ENCODE measurements at places on chromosomes 5 and 9.

DNA sequence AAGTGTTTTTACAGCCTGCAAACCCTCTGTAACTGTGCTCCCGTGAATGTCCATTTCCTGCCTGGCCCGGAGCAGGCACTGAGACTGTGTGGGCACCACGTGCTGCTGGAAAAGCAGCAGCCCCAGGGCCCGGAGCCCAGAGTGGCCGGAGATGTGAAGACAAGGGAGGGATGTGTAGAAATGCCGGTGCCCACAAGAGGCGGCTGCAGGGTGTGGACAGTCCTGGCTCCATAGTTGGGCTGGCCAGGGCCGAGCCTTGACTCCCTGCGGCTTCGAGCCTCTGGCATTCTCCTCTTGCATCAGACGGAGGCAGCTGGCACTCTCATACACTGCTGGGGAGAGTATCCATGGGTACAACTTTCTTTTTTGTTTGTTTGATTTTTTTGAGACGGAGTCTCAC is 13.2 kb upstream of the GFPT2 start:
- DNase-seq, result no peak

DNA sequence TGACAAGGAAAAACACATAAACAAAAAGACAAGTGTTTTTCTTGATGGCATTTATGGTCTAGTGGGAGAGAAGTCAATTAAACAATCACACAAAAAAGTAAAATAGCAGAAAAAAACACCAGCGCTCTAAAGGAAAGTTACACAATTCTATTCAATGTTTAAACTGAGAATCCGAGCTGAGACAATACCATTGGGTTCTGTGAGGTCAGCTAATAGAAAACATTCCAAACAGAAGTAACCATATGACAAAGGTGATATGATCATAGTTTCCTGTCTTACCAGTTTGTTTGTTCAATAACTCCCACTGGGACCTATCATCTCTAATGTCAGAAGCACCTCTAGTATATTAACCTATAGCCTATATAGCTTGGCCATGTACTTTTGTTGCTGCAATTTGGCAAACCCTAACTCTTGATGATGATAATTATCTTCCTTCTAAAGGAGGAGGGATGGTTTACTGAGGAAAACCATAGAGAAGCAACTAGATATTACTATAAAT is 1030.0 kb downstream of the CDH12 start:
- no peak for DNase-seq

DNA sequence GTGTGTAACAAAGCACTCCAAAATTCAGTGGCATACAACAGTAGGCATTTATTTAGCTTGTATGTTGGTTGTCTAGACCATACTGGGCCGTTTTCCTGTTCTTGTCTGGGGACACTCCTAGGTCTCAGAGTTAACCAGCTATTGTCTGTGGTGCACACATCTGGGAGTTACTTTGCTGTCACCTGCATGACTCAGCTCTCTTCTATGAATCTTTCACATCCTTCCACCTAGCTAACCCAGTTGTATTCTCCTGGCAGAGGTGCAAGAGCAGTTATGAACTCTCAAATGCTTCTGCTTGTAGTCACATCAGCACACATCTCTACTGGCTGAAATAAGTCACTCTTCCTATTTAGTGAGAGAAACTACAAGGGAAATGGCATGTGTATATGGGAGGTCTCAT is 138.1 kb downstream of the BAAT start:
- DNase-seq, result no peak

GRCh38 chr5:133149345-133149744 is 97.5 kb downstream of the HSPA4 start:
- DNase-seq, result no peak

- DNase-seq, result no peak
Measured at GRCh38 chr5:30804739-30805505, 388.6 kb upstream of the CDH6 start.

DNA sequence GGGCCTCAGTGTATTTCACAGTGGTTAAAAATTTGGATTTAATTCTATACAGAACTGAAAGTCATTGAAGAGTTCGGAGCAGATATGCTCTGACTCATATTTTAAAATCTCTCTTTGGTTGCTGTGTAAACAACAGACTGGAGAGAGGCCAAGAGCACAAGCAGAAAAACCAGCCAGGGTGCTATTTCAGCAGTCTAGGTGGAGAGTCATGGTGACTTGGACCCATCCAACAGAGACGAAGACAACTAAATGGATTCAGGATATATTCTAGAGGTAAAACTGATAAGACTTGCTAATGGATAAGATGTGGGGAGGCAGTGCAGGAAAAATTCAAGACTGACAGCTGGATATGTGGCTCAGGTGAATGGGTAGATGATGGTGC is 168.9 kb downstream of the MAPKAP1 start:
- no peak for DNase-seq

DNA sequence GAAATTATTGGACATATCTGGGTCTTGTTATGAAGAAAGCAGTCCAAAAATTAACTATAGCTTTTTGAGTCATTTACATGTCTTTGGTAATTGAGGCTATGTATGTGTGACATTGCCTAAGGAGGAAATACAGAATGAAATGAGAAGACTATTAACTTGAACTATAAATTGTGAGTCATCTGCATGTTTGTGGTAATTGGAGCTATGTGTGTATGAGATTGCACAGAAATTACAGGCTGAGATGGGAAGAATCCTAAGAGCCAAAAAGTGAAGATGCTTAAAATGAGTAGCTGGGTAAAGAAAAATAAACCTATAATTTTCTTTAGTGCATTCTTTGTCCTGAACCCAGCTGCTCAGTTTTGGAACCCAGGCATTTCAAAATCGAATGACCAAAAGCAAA is 747.6 kb upstream of the EDIL3 start:
- DNase-seq, result no peak

DNA sequence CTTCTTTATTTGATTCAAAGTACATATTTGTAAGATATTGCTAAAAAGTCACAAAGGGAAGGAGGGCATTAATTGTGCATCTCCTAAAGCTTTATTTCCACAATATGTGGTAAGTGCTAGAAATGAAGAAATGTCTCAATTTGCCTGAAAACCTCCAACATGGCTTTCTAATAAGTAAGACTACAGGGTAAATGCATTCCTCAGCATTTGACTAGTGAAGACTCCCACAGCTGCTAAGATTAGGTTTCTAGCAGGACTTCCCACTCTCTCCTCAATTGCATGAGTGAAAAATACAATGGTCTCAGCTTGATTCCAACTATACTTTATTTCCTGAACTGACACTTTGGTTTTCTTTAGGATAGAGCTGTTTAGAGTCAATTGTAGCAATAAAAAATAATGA is 162.1 kb downstream of the ELAVL2 start:
- DNase-seq, result no peak

GRCh38 chr5:42896523-42896922 is 84.8 kb upstream of the SELENOP start:
- no peak for DNase-seq

GRCh38 chr9:4559261-4560182 is 69.3 kb downstream of the SLC1A1 start:
- no peak for DNase-seq

Data from progenitor cell of endocrine pancreas (in vitro differentiated cells).